K562 (cell line): ENCODE measurements at places on chromosomes 6 and 20. TPM values are rescaled to one million over a fixed set of nuclear protein-coding genes. Genes with fewer than 3 reads are reported as not detected.

LAMA2 gene
- total RNA-seq, result 0.47 and 0.91 TPM in 2 replicates

GRCh38 chr6:134719911-134720310 is 230.0 kb downstream of the ALDH8A1 start:
- DNase-seq, result no peak
- no peaks in the 10 kb centered on the region for H3K4me1 ChIP-seq
- H3K27ac ChIP-seq, result no peak overlapping the region
- H3K27me3 ChIP-seq, result peaks cover 9% of the 10 kb centered on the region; the same call in 1 of the 3 replicates

GRCh38 chr6:130027948-130028347 is 9.6 kb downstream of the L3MBTL3 start:
- no peaks in the 10 kb centered on the region for H3K36me3 ChIP-seq
- H3K27me3 ChIP-seq, result no peaks in the 10 kb centered on the region

DNA sequence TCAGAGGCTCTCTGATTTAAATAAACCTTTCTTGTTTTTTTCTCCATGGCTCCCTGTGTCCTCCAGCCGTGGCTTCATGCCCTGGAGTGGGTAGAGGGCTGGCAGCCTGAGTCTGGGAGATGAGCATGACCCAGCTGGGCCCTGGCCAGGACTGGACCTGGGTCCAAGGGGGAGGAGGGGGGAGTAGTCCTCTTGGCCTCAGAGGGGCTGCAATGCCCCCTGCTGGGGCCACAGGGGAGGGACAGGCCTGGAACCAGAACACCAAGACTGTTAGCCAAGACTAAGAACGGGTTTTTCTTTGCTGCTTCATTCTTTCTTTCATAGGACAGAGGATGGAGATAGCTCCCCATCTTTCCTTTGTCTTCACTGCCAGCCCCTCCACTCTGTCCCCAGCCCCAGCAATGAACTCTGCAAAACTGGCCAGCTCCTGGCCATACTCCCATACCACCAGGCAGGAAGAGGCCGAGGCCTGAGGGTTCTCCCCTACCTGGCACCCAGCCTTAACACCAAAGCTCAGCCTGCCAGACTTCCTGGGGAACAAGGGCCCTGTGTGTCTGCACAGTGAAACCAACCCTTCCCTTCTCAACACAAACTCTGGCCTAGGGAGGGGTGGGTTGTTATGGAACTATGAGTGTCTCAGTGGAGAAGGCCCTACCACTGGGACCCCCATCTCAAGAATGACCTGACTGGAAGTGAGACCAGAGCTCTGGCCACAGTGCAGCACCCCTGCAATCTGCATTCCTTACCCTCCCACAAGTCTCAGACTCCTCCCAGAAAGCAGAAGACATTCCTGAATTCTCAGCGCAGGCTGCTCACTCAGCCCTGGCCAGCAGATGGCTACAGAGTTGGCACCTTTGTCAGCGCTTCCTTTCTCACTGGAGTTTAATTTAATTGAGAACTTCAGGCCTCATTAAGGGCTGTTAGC is 11.0 kb downstream of the SLC29A1 start:
- no peaks in the 10 kb centered on the region for H3K27me3 ChIP-seq
- H3K4me3 ChIP-seq, result no peak overlapping the region
- peaks cover 16% of the 10 kb centered on the region; the same call in 2 of the 3 replicates for H3K4me1 ChIP-seq
- peaks cover 56% of the 10 kb centered on the region for H3K36me3 ChIP-seq

DNA sequence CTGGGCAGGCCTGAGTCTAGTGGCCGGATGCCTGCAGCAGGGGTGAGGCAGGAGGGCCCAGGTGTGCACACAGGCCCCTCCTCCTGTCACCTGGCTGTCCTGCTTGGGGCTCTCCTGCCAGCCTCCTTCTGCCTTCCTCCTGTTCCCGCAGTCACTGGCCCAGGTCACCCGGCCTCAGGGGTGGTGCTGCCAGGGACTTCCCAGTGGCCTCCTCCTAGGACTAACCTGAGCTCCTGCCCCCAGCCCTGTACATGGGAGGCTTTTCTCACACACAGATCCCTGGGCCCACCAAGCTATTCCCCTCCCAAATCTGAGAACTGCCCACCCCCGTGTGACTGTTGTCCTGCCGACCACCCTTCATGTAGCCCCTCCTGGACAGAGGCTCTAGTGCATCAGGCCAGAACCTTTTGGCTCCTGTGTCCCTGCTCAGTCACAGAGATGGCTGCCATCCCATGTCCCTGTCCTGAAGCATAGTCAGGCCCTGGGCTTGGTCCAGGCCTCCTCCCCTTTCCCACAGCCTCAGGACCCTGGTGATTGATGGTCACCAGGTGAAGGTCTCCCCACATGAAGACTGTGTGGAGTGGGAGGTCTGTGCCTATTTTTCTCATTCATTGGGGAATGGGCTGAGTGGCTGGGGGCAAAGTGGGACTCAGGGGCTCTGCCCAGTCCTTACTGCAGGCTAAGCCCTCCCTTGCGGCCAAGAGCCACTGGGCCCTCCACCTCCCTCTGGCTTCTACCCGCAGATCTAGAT is 1.1 kb upstream of the ULBP1 start:
- H3K27ac ChIP-seq, result peak overlapping the region; percentile 79; the same call in 1 of the 3 replicates
- H3K4me1 ChIP-seq, result peaks cover 9% of the 10 kb centered on the region; the same call in 2 of the 3 replicates
- no peak for DNase-seq

- H3K36me3 ChIP-seq, result no peaks in the 10 kb centered on the region
- H3K4me3 ChIP-seq, result no peak overlapping the region
- no peak for DNase-seq
- no peaks in the 10 kb centered on the region for H3K27me3 ChIP-seq
- H3K4me1 ChIP-seq, result no peaks in the 10 kb centered on the region; the same call in 1 of the 2 replicates
Observed at GRCh38 chr6:132669690-132670291, 10.8 kb upstream of the TAAR1 start.

- no peaks in the 10 kb centered on the region for H3K4me1 ChIP-seq
- no peak for DNase-seq
- H3K4me3 ChIP-seq, result no peak overlapping the region
- H3K36me3 ChIP-seq, result peaks cover 58% of the 10 kb centered on the region; the same call in 2 of the 3 replicates
Observed at GRCh38 chr6:149701714-149702113, 16.2 kb downstream of the LATS1 start.

- H3K27me3 ChIP-seq, result no peaks in the 10 kb centered on the region
- no peaks in the 10 kb centered on the region for H3K4me1 ChIP-seq
- no peaks in the 10 kb centered on the region for H3K36me3 ChIP-seq
- no peak overlapping the region for H3K4me3 ChIP-seq
- no peak overlapping the region for H3K27ac ChIP-seq
- no peak for DNase-seq
Observed at GRCh38 chr6:21151530-21151929, 442.0 kb upstream of the SOX4 start.

DNA sequence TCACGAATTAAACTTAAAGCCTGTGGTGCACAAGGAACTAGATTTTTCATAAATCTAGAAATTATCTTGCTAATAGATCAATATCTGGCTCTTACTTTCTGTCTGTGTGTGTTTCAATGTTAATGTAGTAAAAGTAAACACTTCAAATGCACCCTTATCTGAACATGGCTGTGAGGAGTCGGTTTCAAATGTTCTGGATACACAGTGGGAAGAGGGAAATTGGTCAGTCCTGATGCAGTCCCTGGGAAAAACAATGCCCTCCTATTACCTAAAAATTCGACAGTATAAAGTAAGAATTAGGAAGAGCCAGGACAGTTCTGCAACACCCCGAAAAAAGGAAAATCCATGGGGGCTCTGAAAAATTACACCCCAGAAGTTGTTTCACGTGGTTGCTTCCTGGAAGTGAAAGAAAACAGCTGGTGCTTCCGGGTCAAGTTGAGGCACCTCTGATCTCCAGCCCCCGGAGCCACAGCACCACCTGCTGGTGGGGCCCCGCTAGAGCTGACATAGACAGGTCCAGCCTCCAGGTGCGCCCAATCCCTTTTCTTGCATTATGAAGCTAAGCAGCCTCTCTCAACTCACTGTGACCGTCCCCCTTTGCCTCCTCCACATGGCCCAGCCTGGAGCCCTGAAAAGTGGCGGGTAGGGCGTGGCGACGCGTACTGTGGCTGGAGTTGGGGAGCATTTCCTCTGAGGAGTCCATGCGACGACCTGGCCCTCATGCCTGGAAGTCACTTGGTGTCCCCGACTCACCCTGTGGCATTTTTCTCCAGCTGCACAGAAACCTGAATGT is 8.3 kb downstream of the SEMG2 start:
- no peaks in the 10 kb centered on the region for H3K4me1 ChIP-seq
- no peaks in the 10 kb centered on the region for H3K27me3 ChIP-seq
- no peak overlapping the region for H3K27ac ChIP-seq
- no peaks in the 10 kb centered on the region for H3K36me3 ChIP-seq
- H3K4me3 ChIP-seq, result no peak overlapping the region

GRCh38 chr20:751761-752160 is 16.5 kb downstream of the SLC52A3 start:
- no peak overlapping the region for H3K27ac ChIP-seq
- H3K4me3 ChIP-seq, result no peak overlapping the region
- H3K36me3 ChIP-seq, result no peaks in the 10 kb centered on the region
- no peak for DNase-seq
